CD4-positive, alpha-beta memory T cell (primary cell): ENCODE measurements at places on chromosomes 3 and 15. TPM values are rescaled to one million over a fixed set of nuclear protein-coding genes. Genes with fewer than 3 reads are reported as not detected.

Gene ACAN
- total RNA-seq: not detected

Gene RAB43
- 68.4 TPM for total RNA-seq

Gene FANCD2OS
- not detected for total RNA-seq

Gene LRRC34
- total RNA-seq: 0.47 TPM

DNA sequence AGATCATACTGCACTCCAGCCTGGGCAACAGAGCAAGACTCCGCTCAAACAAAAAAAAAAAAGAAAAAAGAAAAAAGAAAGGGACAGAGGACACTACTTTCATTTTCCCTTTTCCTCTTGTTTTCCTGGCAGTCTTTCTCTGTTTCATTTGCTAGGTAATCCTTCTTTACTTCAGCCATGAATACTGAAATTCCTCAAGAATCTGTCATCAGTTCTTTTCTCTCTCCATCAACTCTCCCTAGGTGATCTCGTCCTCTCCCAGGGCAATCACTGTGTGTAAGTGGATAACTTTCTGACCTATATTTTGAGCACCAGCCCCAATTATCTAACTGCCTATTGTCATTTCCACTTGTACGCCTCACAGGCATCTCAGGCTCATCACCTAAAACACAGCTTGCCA lies 51.5 kb downstream of the TTC23 start:
- no peak for DNase-seq

DNA sequence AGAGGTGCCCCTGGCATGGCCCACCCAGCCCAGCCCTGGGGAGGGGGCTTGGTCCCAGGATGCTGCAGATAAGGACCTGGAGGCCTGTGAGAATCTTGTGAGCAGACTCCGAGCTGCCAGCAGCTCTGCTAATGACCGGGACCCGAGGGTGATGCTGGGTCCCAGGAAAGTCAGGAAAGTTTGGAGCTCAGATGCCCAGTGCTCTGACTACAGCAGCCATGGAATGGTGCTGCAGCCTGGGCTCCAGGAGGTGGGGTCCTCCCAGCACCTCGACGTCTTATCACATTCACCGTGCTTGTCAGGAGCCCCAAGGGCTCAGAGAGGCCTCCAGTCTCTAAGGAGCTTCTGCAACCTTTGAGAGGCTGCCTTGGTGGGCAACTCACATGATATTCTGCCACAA lies 34.3 kb upstream of the ADCY5 start:
- no peak for DNase-seq

- no peak for DNase-seq
Measured at GRCh38 chr15:90028376-90028944, 27.3 kb downstream of the ZNF710 start.

DNA sequence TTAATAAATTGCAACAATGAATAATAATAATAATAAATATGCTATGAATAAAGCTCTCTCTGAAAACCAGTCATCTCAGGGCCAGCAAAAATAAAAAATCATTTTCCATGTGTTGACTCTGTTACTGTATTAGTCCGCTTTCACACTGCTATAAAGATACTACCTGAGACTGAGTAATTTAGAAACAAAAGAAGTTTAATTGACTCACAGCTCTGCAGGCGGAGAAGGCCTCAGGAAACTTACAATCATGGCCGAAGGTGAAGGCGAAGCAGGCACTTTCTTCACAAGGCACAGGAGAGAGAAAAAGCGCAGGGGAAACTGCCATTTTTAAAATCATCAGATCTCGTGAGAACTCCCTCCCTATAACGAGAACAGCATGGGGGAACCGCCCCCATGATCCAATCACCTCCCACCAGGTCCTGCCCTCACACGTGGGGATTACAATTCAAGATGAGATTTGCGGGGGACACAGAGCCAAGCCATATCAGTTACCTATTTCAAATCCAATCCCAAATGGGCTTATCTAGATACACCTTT lies 224.1 kb downstream of the IGSF11 start:
- no peak for DNase-seq

GRCh38 chr3:127770671-127771355 lies 51.5 kb downstream of the MGLL start:
- DNase-seq: no peak

- no peak for DNase-seq
Measured at GRCh38 chr15:25065876-25066275, 111.1 kb downstream of the SNRPN start.

DNA sequence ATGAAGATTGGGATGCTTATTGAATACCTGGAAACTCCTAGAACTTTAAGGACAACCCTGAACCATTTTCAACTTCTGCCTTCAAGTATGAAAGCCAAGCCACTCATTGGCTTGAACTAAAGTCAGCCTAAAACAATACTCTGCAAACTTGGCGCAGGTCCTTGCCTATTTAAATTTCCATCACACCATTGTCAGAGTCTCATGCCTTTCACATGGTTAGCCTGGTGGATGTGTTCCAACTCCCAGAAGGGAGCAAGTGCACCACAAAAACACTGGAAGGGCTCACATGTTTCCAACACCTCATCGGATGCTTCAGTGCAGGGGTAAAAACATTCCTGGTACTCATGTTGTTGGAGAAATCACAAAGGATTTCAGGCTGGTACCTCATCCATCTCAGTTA lies 511.6 kb upstream of the MDFIC2 start:
- DNase-seq: no peak

DNA sequence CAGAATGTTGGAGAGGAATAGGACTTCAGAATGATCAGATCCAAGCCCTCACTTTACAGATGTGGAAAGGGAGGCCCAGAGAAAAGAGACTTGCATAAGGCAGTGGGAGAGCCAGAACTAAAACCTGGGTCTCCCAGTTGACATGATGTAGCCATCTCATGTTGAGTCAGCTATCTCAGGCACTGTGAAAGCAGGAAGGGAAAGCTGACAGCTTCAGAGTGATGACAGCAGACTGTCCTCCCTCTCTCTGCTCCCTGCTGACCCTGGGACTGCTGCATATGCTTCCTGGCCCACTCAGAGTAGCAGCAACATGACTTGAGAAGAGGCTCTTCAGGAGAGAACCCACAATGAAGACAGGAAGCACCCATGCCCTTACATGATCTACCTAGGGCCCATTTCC lies 14.7 kb downstream of the FHIT start:
- DNase-seq: no peak

DNA sequence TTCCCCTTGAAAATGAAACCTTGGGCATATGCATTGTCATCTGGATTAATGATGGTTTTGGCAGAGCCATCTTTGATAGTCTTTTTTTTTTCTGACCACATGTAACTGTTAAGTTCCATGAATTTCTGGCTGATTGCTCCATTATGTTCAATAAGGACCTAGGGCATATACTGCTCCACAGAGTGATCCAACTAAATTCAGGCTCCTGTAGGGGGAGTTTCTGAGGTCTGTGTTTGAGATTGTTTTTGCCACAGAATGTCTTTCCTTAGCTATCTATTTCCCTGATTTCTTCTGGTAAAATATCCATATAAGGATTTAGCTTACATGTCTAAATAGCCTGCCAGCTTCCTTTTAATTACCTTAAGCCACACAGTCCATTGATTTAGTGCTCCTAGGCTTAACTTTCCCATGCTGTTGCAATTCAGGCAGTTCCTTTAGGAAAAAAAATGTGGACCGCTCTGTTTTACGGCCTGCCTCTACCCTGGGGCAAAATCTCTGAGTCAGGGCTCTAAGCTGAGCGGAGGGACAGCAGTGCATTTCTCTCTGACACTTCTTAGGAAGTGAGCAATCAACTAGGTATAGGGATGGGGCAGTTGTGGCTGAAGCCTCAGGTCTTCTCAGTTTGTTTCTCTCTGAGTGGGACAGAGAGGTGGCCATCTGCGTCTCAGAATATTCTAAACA lies 796.2 kb downstream of the NR2F2 start:
- no peak for DNase-seq

DNA sequence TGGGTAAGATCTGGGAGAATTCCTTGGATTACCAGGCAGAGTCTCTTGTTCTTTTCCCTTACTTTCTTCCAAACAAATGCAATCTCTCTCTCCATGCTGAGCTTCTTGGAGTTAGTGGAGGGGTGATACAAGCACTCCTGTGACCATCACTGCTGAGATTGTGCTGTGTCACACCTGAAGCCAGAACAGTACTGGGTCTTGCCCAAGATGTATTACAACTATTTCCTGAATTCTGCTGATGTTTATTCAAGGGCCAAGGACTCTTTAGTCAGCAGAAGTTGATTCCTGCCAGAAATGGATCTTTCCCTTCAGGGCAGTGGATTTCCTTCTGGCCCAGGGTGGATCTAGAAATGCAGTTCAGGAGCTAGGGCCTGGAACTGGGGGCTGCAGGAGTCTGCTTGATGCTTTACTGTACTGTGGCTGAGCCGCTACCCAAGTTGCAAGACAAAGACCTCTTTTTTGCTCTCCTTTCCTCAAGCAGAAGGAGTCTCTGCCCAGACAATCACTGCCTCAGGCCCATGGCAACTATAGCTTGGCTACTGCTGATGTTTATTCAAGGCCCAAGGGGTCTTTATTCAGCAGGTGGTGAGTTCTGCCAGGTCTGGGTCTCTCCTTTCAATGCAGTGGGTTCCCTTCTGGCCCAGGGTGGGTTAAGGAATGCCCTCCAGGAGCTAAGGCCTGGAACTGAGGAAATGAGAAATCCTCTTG lies 98.8 kb downstream of the SH3GL3 start:
- no peak for DNase-seq

DNA sequence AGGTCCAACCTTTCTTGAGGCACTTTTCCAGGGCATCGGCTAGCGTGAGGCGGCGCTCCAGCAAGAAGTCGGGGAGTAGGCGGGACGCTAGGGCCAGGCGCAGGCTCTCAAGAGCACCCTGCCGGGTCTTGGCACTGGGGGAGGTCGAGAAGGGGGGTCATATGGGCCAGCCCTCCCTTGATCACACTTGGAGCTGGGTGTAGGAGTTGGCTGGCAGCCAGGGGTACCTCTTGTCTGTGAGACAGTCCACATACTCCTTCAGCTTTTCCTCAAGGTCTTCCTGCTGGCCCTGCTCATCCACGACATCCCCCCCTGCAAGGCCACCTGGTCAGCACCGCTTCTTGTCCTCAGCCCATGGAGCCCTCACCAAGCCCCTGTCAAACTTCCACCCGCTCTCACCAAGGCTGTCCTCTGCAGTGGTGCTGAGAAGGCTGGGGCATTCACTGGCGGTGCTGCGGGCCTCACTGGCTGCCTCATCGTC lies 2.0 kb downstream of the IFRD2 start:
- DNase-seq: no peak

- DNase-seq: no peak
Measured at GRCh38 chr3:124115279-124115678, 123.4 kb upstream of the ROPN1 start.

- DNase-seq: no peak
Measured at GRCh38 chr3:136149667-136150066, 46.5 kb downstream of the MSL2 start.

DNA sequence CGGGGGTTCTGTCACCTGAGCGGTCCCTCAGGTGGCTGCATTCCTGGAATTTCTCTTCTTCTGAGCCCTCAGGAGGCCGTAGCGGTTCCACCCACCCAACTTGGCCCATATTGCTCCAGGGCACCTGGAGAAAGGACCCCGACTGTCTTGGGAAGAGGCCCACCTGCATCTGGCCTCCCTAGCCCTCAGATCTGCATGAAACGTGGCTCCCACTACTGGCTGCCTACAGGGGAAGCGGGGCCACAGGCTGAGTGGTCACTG lies 9.9 kb upstream of the ANPEP start:
- DNase-seq: no peak

DNA sequence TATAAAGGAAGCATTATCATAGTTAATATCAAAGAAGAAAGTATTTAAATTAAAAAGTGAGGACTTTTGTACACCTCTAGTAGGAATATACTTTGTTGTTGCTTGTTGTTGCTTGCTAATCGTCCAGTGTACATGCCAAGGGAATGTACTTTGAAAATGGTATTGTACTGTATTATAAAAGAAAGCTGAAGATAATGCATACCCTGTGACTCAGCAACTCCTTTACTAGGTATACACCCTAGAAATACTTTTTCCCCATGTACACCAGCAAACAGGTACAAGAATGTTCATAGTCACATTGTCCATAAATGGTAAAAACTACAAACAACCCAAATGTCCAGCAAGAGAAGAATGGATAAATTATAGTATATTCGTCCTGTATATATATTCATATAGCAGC lies 12.0 kb downstream of the TTBK2 start:
- DNase-seq: no peak

- DNase-seq: no peak
Measured at GRCh38 chr15:89117790-89118189, 29.5 kb downstream of the ABHD2 start.

- DNase-seq: no peak
Measured at GRCh38 chr15:57635300-57635909, 43.7 kb downstream of the MYZAP start.

DNA sequence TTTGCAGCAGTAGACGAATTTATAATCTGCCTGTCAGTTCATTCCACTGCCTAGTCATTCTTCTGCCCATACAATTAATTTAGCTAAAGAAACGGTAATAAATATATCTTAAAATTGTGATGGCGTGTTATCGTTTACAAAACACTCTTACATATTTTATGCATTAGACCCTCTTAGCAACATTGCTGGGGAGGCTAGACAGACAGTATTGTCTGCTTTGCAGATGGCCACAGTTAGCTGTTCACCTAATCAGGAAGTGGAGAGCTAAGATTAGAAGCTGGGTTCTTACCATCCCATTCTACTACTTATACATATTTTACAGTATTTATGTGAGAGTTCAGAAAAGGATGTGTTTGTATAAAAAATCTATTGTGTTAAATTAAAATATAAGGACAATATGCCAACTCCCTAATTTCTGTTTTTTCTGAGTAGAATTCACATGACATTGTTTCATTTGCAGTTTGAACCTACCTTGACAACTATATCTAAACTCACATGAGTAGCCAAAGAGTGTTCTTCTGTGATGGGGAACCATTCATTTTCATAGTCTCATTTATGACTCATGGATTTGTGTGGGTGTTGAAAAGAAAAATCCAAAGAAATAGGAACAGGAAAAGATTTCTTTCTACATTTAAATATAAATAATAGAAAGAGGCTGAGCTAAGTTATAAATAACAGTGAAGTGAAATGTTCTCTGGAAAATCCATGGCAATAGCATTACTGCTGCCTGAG lies 41.7 kb upstream of the C3orf80 start:
- DNase-seq: no peak

DNA sequence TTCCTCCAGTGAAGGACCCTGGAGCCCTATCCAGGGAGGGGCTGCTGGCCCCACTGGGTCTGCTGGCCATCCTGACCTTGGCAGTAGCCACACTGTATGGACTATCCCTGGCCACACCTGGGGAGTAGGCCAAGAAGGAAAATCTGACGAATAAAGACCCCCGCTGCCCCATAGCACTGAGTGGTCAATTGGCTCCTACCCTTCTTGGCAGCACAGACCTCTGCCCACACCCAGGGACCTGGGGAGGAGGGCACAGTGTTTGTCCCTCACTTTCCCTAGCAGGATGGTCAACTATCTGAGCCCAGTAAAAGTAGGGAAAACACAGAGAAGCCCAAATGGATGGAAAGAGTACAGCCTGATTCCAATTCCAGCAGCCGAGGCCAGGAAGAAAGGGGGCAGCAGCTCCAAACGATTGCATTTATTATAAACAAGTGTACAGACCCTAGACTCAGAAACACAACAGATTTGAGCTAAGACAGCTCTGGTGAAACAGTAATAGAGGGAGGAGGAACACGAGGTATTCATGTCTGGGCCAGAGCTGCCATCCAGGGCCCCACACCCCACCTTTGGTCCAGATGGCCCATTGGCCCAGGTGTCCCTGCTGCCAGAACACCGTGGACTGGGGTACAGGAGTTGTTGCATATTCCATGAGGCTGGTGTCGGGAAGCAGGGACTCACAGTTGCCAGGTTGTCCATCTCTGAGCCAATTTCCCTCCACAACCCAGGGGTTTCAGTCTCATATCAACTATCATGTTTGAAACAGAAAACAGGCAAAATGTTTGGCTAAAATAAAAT lies 21.1 kb downstream of the ATRIP start:
- DNase-seq: no peak
